ENCODE measurements at places on chromosomes 5 and 9.

DNA sequence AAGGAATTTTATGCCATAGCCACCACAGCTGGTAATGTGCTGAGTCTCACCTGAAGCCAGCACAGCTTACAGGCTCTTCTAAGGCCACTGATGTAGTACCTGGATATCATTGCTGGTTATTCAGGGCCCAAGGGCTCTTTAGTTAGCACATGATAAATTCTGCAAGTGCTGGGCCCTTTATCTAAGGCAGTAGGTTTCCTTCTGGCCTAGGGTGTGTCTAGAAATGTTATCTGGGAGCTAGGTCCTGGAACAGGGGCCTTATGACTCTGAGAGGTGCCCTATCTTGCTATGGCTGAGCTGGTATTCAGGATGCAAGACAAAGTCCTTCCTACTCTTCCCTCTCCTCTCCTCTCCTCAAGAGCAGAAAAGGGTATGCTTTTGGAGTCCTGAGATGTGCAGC is 1424.5 kb upstream of the NUDT12 start:
- no peaks in the 10 kb centered on the region for H3K36me3 ChIP-seq
- H3K27ac ChIP-seq = no peak overlapping the region
- no peak for DNase-seq
- H3K4me3 ChIP-seq = no peak overlapping the region
- no peaks in the 10 kb centered on the region for H3K4me1 ChIP-seq
- no peaks in the 10 kb centered on the region for H3K27me3 ChIP-seq

- no peak overlapping the region for H3K4me3 ChIP-seq
- peaks cover 6% of the 10 kb centered on the region for H3K4me1 ChIP-seq
- peaks cover 91% of the 10 kb centered on the region for H3K27me3 ChIP-seq
- no peak for DNase-seq
- H3K27ac ChIP-seq = no peak overlapping the region
Measured at GRCh38 chr9:36847781-36848673, 186.0 kb downstream of the PAX5 start.

DNA sequence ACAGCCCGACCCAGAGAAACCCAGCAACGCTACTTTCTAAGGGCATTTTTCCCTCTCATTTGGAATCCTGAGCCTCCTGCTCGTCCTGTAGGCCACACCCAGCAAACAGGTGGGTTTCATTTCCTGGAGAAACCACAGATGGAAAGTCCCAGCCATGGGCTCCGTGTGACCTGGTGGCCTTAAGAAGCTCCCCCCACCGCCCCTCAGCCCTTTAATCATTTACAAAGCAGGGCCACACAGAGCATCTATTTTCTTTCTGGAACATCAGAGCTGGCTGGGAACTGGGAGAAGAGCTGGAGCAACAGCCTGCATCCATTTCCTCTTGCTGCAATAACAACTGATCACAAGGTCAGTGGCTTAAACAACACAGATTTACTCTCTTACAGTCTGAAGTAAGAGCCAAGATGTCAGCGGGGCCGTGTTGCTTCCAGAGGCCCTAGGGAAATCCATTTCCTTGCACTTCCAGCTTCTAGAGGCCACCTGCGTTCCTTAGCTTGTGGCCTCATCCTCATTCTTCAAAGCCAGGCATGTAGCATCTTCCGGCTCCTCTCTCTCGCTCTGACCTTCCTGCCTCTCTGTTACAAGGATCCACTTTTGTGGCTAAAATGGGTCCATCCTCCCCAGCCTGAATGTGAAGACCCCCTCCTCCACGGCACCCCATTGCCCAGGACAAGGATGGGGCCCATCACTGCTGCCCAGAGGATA is 40.5 kb downstream of the C9orf50 start:
- no peak overlapping the region for H3K27ac ChIP-seq
- no peak for DNase-seq
- H3K4me1 ChIP-seq = peaks cover 18% of the 10 kb centered on the region

GRCh38 chr5:24621792-24622191 is 23.0 kb downstream of the CDH10 start:
- no peaks in the 10 kb centered on the region for H3K27me3 ChIP-seq
- no peak overlapping the region for H3K4me3 ChIP-seq
- no peak overlapping the region for H3K27ac ChIP-seq

DNA sequence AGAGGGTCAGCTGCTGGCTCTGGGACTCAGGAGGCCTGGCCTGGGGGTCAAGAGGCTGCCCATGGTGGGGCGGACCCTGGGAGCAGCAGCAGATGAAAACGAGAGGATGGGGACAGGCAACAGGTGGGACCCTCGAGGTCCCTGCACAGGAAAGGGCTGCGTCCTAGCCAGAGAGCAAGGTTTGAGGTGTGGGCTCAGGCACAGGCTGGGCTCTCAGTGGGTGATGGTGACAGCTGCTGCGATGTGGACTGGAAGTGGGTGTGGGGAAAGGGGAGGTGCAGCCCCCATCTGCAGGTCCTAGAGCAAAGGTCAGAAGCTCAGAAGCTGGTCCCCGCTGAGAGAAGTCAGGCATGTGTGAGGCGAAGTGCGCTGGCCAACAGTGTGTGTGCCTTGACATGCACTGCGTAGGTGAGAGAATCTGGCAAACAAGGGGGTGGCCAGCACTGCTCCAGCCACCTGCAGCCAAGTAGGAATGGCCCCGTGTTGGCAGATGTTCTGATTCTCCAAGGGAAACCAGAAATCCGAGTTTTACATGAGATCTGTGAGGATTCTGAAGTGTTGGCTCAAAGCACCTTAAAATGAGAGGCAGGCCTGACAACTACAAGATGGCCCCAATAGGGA is 85.7 kb downstream of the COL23A1 start:
- H3K27me3 ChIP-seq = no peaks in the 10 kb centered on the region
- no peak overlapping the region for H3K27ac ChIP-seq
- H3K4me3 ChIP-seq = no peak overlapping the region
- no peaks in the 10 kb centered on the region for H3K36me3 ChIP-seq
- DNase-seq = no peak
- H3K4me1 ChIP-seq = no peaks in the 10 kb centered on the region

DNA sequence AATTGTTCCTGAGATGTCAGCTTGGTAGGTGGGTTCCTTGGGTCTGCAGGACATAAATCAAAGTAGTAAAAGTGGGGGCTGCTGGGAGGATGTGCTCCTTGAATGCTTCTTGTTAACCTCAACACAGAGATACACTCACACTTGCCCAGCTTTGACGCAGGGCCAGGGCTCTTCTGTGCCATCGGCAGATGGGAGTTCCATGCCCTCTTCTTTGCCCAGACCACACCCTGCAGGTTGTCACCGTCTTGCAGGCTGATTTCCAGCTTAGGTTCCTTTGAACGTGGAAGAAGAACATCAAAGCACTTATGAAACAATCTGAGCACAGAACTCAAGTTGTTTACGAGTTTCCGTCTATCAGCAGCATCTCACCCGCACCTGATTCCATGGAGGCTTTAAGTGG is 11.0 kb downstream of the DBH start:
- H3K4me1 ChIP-seq = no peaks in the 10 kb centered on the region
- no peak for DNase-seq
- peaks cover 68% of the 10 kb centered on the region for H3K27me3 ChIP-seq
- no peaks in the 10 kb centered on the region for H3K36me3 ChIP-seq

DNA sequence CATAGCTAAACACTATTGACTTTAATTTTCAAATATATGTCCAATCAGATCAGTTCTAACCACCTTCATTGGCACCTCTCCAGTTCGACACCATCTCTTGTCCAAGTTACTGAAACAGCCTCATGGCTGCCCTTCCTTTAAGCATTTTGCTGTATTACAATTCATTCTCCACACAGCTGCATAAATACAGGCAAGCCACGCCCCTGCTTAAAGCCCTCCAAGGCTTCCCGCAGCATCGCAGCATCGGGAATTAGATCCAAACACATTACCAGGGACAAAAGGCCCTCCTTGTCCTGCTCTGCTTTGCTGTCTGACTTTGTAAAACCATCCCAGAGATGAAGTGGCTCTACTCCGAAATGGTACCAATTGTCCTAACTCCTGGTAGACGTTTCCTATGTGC is 75.1 kb upstream of the RAI14 start:
- H3K4me3 ChIP-seq = no peak overlapping the region
- no peaks in the 10 kb centered on the region for H3K36me3 ChIP-seq
- H3K27me3 ChIP-seq = no peaks in the 10 kb centered on the region
- no peak for DNase-seq
- no peak overlapping the region for H3K27ac ChIP-seq

GRCh38 chr9:36665387-36665786 is 92.7 kb downstream of the MELK start:
- H3K4me1 ChIP-seq = peaks cover 4% of the 10 kb centered on the region
- no peak overlapping the region for H3K27ac ChIP-seq
- no peaks in the 10 kb centered on the region for H3K36me3 ChIP-seq

- DNase-seq = peak; percentile 85
- H3K27ac ChIP-seq = no peak overlapping the region
- H3K27me3 ChIP-seq = no peaks in the 10 kb centered on the region
Measured at GRCh38 chr9:127183814-127184582, 61.6 kb upstream of the ANGPTL2 start.

GRCh38 chr5:179439181-179439985 is 94.1 kb upstream of the ADAMTS2 start:
- DNase-seq = no peak
- no peaks in the 10 kb centered on the region for H3K4me1 ChIP-seq
- H3K27me3 ChIP-seq = no peaks in the 10 kb centered on the region

GRCh38 chr9:18127499-18127875 is 346.5 kb upstream of the ADAMTSL1 start:
- peaks cover 7% of the 10 kb centered on the region for H3K27me3 ChIP-seq
- no peak overlapping the region for H3K4me3 ChIP-seq
- H3K4me1 ChIP-seq = peaks cover 11% of the 10 kb centered on the region
- H3K36me3 ChIP-seq = no peaks in the 10 kb centered on the region

Data from mesenchymal stem cell (in vitro differentiated cells and primary cell).